T-cell (primary cell): ENCODE measurements at places on chromosomes 12 and 14.

GRCh38 chr14:94960285-94961001, 190.5 kb upstream of the GSC start:
- DNase-seq, result no peak

DNA sequence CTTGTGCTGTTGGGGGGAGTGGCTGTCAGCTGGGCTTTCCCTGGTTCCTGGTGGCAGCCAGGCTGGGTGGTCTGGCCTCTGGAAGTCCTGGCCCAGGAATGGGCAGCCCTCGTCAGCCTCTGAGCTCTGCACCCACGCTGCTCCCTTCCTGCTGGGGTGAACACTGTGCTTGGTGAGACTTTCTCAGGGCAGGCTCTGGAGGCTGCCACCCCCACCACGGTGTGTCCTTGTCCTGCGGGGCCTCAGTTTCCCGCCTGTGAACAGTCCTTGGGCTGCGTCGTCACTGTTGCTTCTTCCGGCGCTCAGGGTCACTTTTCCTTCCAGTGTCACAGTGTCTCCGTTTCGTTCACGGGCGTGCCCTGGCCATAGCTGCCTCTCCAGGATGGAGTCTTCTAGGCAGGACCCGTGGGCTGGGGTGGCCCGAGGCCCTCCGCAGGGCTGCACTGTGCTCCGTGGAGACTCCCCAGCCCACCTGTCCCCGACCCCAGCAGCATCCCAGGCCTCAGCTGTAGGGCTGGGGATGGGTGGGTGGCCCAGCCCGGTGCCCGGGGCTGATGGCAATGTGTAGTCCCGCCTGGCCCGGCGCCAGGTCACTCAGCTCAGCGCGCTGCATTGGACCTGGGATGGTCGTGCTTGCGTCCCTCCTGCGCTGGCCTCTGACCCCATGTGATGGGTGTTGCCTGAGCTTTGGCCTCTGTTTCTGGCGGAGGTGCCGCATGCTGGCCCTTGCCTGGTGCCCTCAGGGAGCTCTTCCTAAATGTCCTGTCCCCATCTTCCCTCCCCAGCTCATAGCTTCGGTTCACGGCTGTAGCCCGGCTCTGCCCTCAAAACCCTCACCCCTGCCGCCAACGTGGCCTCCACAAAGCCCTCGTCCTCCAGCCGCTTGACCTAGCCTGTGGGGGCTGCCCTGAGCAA, 6.8 kb downstream of the KIF26A start:
- DNase-seq, result no peak

DNA sequence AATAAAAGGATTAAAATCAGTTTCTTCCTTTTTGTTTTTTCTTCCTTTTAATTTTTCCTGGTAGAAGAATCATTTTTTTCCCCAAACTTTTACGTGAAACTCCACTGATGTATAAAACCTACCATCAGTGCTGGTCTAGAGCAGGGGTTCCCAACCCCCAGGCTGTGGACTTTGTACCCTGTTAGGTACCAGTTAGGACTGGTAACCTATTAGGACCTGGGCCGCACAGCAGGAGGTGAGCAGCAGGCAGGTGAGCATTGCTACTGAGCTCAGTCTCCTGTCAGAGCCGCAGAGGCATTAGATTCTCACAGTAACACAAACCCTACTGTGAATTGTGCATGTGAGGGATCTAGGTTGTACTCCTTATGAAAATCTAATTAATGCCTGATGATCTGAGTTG, 10.1 kb downstream of the SMCO2 start:
- DNase-seq, result no peak

DNA sequence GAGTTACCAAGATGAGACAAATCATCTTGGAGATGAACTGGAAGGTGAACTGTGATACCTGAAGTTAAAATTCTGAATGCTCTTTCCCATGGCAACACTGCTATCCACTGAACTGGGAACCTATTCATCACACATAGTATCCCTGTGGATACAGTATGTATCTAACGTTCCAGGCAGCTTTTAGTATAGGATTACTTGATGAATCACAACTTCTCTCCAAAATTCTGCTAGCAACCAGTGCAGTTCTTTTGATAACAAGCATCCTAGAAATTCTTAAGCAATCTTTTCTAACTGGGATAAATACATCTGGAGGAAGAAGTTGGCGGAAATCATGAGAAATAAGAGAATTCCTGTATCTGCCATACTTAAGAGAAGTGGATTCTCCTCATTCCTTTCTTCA, 66.4 kb downstream of the PAWR start:
- no peak for DNase-seq

GRCh38 chr12:103178366-103179080, 221.0 kb downstream of the ASCL1 start:
- no peak for DNase-seq

DNA sequence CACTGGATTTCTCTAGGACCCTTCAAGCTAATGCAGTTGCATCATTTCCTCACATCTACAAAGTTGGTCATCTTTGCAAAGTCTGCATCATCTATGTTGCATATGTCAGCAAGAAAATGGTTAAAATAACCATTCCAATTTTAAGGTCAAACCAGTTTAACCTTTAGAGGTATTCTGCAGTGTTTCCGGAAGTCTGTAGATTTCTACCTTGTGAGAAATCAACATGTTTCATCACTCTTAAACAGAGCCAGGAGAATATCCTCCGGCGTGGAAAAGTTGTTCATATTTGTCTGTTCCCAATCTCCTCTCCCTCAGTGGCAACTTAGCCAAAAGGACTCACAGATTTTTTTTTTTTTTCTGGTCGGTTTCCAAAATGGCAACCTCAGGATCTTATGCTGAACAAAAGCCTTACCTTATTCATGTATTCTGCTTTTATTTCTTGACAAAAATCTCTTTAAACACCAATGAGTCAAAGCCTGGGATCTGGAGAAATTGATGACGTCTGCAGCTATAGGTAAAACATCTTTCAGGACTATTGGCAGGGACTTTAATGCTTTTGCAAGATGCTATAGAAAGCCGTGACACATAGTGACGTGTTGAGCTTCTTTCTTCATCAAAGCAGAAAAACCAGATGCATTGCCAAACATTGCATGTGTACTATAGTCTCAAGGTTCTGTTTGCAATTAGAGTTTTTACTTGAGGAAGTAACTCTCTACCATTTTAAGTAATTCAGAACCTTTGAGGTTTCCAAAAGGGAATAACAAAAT, 16.0 kb upstream of the CDK17 start:
- no peak for DNase-seq

- DNase-seq, result no peak
Observed at GRCh38 chr14:104116288-104116755, 22.1 kb upstream of the KIF26A start.

- no peak for DNase-seq
Observed at GRCh38 chr12:117518594-117519270, 157.3 kb upstream of the NOS1 start.

- DNase-seq, result no peak
Observed at GRCh38 chr12:53938326-53939140, at the start of gene HOXC13. Gene HOXC13 (plus strand): TSS chr12:53938831. CDS start chr12:53938907, 76 bp downstream.

- no peak for DNase-seq
Observed at GRCh38 chr12:87363497-87364084, 665.6 kb downstream of the C12orf50 start.

GRCh38 chr12:40945772-40946171, 242.3 kb upstream of the PDZRN4 start:
- no peak for DNase-seq

GRCh38 chr14:32443890-32444661, 115.0 kb downstream of the AKAP6 start:
- DNase-seq, result no peak

DNA sequence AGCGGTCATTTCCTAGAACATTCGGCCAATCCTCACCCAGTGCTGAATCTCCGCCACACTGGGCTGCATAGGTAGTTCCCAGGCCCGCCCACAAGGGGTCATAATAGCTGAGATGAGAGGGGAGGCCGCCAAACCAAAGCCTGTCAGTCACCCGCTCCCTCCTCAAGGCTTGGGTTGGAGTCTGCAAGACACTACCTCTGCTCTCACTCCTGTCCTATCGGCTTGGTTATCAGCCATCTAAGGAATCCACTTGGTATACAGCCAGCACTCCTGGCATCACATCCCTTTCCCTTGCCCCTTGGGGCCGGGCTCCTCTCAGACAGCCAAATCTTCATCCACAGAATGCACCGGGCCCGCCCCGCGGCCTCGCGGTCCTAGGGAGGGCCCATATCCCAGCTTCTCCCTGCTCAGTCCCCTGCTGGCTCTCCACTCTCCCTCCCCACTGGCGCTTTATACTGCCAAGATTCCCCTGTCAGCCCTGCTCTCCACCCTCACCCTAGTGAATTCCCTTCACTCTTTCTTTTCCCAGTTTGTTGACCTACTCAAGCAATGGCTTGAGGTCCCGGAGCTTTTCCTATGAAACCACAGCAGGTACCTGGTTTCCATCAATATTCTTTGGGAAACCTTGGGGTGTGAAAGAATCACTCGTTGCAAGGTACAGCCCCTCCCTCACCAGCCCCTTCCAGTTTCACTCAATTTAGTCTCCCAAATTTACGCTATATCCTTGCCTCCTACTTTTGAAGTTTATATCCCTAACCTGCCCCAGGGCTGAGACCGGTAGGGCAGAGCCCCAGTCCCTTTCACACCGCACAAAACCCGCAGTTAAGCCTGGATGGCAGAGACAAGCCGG, 1.4 kb downstream of the IFFO1 start:
- peak; percentile 67 for DNase-seq

- no peak for DNase-seq
Observed at GRCh38 chr12:58067610-58068387, 126.4 kb downstream of the ATP23 start.

DNA sequence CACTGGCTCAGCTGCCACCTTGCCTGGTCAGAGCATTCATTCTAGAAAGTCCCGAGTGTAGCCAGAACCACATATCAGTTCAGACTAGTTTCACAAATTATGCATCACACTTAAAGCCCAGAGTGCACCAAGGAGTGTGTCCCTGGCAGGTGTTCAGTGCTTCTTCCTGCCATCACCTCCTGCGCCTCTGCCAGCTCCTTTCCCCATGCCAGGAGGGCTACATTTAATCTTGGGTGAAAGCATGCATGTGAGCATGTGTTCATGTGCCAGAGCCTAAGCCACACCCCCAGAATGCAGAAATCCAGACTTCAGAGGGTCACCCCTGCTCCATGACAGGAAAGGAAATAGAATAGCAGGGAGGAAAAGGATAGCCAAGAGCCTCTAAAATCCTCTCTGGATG, 381.6 kb downstream of the DPF3 start:
- DNase-seq, result no peak
